ENCODE measurements at places on chromosomes 7 and 10.

GRCh38 chr10:130638991-130639390 is 502.8 kb downstream of the GLRX3 start:
- no peak for DNase-seq

DNA sequence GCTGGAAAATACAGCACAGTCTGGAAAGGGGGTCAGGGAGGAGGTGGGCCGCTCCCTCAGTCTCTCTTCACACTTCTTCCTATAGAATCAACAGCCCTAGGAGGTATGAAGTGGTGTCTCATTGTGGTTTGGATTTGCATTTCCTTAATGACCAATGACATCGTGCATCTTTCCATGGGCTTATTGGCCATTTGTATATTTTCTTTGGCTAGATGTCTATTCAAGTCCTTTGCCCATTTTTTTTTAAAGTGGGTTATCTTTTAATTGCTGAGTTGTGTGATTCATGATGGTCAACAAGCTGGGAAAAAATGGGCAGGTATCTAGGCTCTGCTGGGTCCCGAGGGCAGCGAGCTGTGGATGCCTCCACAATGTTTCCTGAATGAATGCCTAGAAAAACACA is 29.1 kb downstream of the TMEM130 start:
- no peak for DNase-seq

- no peak for DNase-seq
These were observed 3.1 kb upstream of the MRC1 start for GRCh38 chr10:17805921-17806577.

DNA sequence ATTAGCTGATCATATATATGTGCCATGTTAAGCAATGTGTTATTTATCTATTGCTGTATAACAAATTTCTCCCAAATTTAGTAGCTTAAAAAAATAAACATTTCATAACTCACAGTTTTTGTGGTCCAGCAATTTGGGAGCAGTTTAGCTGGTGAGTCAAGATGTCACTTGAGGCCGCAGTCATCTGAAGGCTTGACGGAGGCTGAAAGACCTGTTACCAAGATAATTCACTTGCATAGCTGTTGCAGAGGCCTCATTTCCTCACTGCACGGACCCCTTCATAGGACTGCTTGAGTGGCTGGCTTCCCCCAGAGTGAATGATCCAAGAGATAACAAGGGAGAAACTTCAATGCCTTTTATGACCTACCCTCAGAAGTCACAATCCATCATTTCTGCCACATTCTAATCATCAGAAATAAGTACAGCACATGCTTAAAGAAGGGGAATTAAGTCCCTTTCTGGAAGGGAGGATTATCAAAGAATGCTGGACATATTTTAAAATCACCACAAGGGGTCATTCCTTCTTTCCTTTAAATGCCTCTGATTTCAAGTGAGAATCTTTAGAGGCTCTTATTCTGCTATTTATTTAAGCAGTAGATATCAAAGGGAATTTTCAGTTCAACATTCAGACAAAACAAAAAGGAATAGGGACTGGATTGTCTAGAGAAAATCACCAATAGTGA is 10.5 kb upstream of the SRPK2 start:
- no peak for DNase-seq

DNA sequence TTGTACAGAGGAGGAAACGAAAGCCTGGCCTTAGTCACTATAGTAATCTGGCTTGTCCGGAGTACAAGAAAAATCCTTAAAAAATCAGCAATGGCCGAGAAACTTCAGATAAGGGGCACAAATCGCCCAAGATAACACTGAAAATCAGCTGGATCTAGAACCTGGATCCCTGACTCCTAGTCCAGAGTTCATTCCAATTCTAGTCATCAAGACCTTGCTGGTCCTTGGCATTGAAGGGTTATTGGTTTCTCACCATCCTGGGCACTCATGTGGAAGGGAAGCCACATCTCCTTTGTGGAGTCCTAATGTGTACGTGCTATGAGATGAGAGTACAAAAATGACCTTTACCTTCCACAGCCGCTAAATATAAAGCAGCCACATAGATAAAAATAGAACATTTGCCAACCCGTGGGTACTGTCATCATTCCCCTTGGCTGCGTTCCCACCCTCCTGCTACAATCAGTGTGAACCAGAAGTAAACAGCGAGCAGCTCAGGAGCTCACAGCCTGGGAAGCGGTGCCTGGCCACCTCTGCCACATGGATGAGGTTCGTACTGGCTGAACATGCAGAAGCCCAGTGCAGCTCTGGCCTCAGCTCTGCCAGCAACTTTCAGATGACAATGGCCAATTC is 116.0 kb upstream of the PDLIM1 start:
- DNase-seq = no peak

DNA sequence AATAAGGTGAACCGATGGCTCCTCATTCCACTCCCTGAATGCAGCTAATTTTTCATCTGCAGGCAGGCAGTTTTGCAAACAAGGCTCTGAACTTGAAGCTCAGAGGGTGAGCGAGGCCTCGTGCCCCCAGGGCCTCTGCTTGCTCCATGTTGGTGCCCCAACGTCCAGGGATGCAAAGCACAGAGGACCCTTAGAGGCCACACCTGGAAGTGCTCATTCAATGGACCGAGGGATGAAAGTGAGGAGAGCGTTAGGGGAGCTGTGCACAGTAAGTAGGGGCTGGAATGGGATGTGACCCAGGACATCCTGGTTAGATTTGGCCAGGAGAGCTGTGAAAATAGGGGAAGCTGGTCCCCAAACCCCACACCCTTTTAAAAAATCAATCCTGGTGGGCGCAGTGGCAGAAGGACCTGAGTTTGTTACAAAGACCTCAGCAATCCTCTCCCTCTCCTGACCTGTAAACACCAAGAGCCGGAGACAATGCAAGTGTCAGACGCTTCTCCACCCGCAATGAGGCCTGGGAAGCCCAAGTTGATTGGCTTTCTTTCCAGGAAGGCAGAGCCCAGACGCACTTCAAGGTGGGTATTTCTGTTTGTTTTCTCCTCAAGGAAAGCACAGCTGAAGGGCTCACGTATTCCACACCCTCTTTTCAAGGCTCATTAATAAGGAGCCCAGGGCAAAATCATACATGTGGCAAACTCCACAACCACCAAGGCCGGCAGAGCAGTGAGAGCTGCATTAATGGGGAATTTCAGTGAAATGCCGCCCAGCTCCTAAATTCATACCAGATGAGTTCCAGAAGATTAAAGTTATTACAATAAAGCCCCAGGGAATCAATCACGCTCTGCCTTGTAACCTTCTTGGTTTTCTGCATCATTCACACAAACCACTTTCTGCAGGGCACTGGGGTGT is 14.1 kb upstream of the CXCL12 start:
- DNase-seq = no peak

GRCh38 chr7:108660465-108660864 is 90.8 kb downstream of the DNAJB9 start:
- no peak for DNase-seq

DNA sequence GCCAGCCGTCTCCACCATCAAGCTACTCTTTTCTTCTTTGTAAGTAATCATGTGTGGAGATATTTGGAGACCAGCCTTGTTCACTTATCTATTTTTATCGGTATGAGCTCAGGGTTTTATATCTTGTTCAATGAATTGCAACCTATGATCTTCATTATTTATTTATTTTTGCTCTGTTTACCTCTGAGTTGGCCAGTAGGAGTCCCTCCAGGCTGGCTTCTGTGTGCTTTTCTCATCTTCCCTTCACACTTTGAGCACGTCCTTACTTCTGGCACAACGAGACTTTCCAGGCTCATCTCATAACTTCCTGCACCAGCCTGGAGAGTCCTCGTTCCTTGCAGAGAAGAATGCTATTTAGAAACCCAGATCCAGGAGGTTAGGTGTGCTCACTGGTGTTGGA is 375.8 kb upstream of the PODXL start:
- no peak for DNase-seq

- no peak for DNase-seq
These were observed 38.3 kb downstream of the WBP1L start for GRCh38 chr10:102781921-102782557.

DNA sequence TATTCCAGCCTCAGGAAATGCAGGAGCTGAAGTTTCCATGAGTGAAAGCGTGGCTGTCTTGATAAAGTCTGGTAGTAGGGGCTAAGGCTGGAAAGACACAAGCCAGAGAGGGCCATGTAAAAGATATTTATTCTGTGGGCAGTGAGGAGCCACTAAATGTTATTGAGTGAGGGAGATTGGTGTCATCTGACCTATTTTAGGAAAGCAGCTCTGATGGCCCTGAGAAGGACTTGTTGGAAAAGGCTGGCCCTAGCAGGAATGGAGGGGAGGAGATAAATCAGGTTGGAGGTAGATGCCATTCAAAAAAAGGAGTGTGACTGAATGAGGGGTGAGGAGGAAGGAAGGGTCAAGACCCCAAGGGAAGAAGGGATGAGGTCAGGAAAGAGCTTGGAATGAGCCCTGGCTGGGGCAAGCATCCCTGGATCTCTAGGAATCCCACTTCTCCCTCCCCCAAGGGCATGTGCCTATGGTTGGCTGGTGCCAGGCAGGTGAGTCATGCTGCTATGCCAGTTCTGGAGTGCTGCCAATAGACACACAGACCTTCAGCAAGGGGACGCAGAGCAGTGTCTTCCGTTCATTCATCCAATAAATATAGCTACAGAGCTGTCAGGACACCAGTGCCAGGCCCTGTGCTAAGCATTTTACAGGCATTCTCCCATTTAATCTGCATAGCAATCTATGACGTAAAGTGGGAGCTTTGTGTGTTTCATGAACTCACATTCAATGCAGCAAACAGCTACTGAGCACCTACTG is 2.0 kb downstream of the ANKRD2 start:
- no peak for DNase-seq
